Stomach (tissue), 19 donors: ENCODE measurements at places on chromosomes 3 and 15. TPM values are rescaled to one million over a fixed set of nuclear protein-coding genes. Genes with fewer than 3 reads are reported as not detected.
A peak's percentile ranks its signal among the peaks of the same experiment; 100 is the strongest.

DNA sequence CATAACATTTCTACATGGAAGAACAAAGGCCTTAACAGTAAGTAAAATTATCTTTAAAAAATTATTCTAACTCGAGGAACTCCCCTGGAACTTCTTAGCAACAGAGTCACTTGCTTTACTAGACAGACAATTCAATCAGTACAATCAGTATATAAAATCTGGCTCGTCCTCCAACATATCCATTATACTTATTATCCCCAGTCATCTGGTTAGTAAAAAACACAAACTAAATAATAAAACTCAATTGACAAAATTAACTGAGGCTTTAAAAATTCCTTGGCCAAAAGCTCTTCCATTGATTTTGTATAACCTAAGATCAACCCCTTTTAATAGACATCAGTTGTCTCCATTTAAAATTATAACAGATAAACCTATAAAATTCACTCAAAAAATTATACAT is 105.6 kb downstream of the MYRIP start:
- DNase-seq, result no peak

The MRPS25 gene
- 32.7 TPM for total RNA-seq

- DNase-seq, result no peak
These were observed 394.5 kb upstream of the CFAP20DC start for GRCh38 chr3:59444294-59444671.

DNA sequence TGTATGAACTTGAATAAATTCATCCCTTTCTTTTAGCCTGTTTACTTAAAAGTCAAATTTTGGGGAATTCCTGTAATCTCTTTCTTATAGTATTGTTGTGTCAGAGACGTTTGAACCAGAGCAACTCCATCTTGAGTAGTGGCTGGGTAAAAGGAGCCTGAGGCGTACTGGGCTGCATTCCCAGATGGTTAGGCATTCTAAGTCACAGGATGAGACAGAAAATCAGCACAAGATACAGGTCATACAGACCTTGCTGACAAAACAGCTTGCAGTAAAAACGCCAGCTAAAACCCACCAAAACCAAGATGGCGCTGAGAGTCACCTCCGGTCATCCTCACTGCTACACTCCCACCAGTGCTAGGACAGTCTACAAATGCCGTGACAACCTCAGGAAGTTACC is 94.5 kb downstream of the P3H2 start:
- no peak for DNase-seq

GRCh38 chr3:189593581-189593980 is 37.6 kb upstream of the TP63 start:
- no peak for DNase-seq

The LHFPL4 gene
- total RNA-seq, result 0.92 TPM

- no peak for DNase-seq
These were observed 68.8 kb downstream of the VGLL3 start for GRCh38 chr3:86921971-86922680.

DNA sequence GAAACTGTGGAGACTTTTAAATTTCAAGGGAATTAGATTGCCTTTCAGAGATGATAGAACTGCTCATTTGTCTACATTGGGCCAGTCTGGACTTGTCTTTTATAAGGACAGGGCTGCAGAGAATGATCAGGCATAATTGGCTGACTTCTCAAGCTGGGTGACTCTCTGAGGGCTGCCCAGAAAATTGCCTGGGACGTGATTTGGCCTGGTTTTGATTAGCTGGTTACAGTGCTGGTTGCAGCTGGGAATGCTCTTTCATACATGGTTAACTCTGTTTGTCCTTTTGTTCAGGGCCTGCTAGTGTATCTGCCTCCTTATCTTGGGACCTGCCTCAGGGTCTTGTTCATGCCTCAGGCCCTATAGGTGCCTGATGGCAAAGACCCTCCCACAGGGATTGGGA is 245.6 kb downstream of the CLSTN2 start:
- DNase-seq, result no peak

The CKMT1A gene
- total RNA-seq, result 50.6 TPM

- no peak for DNase-seq
These were observed 1.3 kb downstream of the TOP2B start for GRCh38 chr3:25663347-25663868.

The MUSTN1 gene
- total RNA-seq, result not detected

DNA sequence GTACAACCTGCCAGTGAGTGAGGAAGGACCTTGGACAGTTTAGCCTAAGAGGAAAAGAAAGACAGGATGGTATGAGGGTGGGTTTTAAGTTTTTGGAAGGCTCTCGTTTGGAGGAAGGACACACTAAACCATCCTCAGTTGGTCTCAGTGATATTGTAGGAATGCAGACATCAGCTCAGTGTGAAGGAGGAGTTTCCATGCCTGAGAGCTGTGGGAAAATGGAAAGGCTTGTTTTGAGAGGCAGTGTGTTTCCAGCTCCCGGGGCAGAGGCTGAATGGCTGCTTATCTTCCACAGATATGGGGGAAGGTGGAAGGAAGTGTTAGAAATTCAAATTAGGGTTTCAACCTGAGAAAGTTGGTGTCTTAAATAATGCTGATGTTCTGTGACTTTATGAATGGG is 89.6 kb upstream of the MYZAP start:
- DNase-seq, result no peak

DNA sequence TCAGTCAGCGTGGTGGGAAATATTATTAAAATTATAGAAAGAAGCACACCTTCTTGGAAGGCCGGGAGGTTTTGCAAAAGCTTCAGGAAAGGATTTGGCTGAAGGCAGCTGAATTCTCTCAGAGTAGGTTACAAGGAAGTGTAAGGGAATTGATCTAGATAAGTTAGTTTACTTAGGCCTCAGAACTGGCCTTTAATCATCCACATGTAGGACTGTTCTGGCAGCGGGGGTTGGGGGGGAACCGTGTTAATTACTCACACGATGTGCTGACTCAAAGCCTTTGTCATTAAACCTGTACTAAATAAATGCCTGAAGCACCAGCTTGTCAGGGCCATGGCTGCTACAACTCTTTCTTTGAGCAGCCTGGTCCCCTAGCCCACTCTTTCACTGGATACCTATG is 12.8 kb downstream of the ASB14 start:
- no peak for DNase-seq

The KBTBD13 gene
- not detected for total RNA-seq

DNA sequence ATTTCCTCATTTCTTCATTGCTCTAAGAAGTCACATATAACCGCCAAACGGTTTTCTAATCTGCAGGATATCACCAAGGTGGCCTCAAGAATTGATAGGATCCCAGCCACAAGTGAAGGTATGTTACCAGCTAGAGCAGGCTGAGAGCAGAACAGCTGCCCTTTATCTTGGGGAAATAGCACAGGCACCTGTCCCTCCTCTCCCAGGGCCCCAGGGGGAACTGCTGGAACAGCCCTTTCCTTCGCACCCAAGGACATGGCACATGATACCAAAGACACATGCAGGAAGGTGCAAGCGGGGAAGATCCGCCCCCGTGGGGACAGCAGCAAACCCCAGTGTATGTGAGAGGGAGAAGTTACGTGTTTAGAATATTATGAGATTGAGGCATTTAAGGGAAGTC is 35.3 kb downstream of the HOMER2 start:
- DNase-seq, result peak; percentile 43

The SLC25A26 gene
- 25.3 TPM for total RNA-seq

DNA sequence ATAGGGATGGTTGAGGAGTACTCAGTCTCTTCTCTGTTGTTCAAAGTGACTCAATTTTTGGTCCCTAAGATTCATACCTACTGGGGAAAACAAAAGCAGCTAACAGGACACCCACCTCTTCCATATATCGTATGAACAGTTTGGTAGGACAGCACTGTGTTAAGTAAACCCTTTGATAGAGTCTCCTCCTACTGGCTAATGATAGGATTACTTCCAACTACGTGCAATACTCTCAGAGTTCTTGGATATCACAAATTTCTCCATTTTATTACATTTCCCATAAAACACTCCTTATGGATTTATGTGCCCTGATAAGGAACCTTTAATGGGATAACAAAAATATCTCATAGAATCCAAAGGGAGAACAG is 200.2 kb upstream of the GOLGA6L4 start:
- DNase-seq, result no peak

DNA sequence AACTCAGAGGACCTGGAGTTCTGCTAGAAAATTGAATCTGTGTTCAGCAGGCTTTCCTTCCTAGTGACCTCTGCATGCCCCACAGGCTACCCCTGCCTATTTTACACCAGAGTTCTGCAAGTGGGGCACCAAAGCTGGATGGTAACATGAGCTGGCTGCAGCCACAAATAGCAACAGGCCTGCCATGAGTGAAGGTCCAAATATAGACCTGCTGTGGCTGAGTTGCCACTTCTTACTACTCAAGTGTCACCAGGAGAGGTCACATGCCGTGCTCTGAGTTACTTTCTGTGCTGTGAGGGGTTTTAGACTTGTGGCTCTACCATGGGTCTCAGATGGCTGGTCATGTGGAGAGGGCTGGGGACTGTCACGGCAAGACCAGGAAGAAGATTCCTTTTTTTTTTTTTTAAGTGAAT is at the start of gene FSD2:
Gene FSD2 (minus strand): TSS at position 76 of the 413 bp plus-strand sequence. CDS start 18,679 bp downstream, outside the sequence.
- no peak for DNase-seq

GRCh38 chr3:64491843-64492242 is 196.0 kb downstream of the ADAMTS9 start:
- no peak for DNase-seq

DNA sequence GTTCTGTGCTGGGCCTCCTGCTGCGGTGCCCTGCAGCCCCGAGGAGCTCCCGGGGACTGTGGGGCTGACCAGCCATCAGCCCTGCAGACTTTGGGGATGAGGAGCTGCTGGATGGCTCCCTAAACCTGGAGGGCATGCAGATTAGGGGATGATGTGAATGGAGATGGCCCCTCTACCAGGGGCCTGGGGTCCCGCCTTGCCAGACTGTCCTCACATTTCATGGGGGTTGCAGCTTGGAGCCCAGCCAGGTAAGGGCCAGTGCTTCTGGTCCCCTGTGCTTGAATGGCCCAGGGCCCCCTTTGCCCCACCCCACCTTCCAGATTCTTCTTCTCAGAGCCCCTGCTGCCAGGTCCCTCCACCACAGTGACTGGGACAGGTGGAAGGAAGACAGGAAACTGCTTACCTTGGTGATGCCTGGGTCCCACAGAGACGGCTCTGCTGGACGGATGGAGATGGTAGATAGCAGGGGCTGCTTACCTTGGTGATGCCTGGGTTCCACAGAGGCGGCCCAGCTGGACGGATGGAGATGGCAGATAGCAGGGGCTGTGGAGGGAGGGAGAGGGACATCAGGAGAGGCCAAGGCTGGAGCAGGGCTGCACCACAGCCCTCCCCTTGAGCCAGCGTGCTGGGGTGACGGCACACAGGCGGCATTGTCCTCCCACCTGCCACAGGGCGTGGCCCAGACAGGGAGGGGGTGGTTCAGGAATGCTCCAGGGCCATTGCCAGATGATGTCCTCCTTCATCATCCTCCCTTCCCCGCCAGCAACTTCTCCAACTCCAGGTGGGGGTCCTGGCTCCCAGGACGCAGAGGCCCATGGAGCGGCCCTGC is at the start of gene SPTBN5:
Gene SPTBN5 (minus strand): TSS at position 632 of the 829 bp plus-strand sequence. CDS start 556 bp downstream, at position 76.
- peak; percentile 37 for DNase-seq

- DNase-seq, result no peak
These were observed 101.8 kb downstream of the CHSY1 start for GRCh38 chr15:101149864-101150722.

DNA sequence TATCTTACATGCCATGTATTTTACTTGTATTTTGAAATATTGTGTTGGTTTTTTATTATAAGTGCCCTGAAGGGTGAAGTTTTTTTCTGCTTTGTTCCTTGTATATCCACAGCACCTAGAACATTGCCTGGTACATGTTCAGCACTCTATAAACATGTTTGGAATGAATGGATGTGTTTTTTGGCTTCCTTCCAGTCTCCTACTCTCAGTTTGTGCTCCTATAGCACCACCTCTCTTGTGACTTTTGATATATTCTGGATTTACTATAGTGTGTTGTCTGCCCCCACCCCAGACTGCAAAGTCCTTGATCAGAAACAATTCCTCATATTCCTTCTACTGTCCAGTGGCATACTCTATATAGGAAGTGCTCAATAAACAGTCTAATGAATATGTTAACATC is 60.6 kb downstream of the PLCL2 start:
- DNase-seq, result peak; percentile 19

The ITIH3 gene
- 210 TPM for total RNA-seq

DNA sequence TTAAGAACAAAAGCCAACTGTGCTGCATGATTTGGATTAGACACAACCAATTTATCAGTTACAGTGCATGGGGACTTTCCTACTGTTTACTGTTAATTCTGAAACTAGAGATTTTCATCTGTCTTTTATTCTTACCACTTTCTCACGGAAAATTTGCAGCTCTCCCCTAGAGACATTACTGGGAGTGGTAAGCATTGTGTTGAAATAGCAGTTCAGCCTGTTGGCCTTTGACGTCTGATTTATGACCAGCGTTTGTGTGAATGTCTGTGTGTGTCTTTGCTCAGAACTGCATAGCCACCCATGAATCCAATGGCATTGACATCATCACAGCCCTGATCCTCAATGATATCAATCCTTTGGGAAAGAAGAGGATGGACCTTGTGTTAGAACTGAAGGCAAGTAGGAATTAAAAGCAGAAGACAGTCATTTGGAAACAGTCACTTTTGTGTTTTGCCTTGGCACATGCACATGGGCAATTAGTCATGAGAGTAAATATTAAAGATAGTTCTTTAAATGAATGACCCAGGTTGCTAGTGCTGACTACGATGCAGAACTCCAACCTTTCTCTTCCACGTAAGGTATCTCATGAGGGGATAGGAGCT is 202.2 kb upstream of the BHLHE40 start:
- peak; percentile 65 for DNase-seq

GRCh38 chr15:94631608-94632007 is 400.2 kb downstream of the MCTP2 start:
- DNase-seq, result no peak

The TTLL13 gene
- not detected for total RNA-seq

The CFAP100 gene
- not detected for total RNA-seq

DNA sequence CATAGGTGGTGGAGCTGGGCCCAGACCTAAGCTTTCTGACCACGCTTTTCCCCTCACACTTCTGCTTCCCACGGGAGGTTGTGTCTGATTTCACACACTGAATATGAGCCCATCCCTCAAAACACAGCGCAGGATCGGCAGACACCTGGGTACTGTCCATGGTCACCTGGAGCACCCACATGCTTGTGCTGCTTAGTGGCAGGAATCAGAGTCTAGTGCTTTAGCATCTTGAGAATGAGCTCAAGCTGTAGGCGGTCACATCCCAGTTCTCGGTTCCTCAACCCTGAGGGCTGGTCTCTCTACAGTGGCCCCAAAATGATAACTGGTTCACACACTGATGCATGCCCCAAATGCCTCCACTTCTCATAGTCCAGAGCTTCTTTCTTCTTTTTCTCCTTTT is 111.0 kb downstream of the SEMA5B start:
- no peak for DNase-seq

The NEK4 gene
- total RNA-seq, result 7.1 TPM

DNA sequence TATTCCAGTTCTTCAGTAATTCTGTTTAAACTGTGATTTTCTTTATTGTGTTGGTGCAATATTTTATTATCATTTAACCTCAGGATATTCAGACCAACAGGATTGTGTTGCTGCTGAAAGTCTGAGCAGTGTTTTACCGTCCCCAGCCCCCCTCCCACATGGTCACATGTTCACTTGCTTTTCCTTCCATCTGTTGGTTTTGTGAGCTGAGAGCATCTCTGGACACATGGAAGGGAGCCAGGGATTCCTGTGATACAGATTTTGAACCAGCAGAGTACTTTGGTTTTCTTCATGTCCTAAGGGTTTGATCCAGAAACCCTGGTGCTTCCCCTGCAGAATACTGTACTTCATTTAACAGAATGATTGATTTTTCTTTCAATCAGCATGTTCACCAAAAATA is 11.9 kb downstream of the ARRDC4 start:
- DNase-seq, result no peak

The APBA2 gene
- 8.6 TPM for total RNA-seq

The GOLGA6D gene
- total RNA-seq, result not detected

- peak; percentile 30 for DNase-seq
These were observed 49.5 kb downstream of the APBA2 start for GRCh38 chr15:28935316-28935715.
